Right atrium auricular region (tissue), 2 donors: ENCODE measurements at places on chromosomes 6 and 20. TPM values are rescaled to one million over a fixed set of nuclear protein-coding genes. Genes with fewer than 3 reads are reported as not detected.

- no peak for DNase-seq
- no peaks in the 10 kb centered on the region for H3K36me3 ChIP-seq
- no peak overlapping the region for H3K4me3 ChIP-seq
- H3K27me3 ChIP-seq, result no peaks in the 10 kb centered on the region
- no peaks in the 10 kb centered on the region for H3K4me1 ChIP-seq
Observed at GRCh38 chr6:123462152-123462551, 174.6 kb downstream of the TRDN start.

DNA sequence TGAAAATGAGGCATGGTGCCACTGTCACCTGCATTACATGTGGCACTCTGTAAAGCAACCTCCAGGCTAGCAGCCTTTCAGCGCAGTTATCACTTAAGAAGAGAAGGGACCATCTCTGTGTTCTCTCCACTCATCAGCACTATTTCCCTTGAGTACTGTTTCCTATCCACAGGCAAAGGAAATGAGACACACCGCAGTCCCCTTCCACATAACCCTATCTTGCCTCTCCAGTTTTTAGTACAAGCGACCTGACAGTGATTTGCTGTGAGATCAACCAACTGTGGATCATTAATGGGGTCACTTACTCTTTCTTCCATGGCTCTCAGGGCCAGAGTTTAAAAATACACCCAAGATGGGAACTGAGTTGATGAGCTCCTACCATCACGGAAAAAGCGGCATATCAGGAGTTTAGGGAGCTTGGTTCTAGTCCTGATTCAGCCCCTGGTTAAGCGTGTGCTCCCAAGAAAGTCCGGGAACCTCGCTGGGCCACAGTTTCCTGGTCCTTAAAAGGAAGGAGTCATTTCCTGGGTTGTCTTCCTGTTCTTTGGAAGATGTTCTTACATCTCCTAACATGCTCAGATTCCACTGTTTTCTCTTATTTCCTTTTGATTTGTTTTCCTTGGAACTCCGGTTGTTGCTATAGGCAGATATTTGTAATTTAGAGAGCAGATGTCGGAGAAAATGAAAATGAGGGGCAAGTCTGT, 27.3 kb downstream of the PRDM1 start:
- H3K27ac ChIP-seq, result no peak overlapping the region
- H3K27me3 ChIP-seq, result no peaks in the 10 kb centered on the region
- H3K4me3 ChIP-seq, result no peak overlapping the region
- no peaks in the 10 kb centered on the region for H3K4me1 ChIP-seq
- no peaks in the 10 kb centered on the region for H3K36me3 ChIP-seq

DNA sequence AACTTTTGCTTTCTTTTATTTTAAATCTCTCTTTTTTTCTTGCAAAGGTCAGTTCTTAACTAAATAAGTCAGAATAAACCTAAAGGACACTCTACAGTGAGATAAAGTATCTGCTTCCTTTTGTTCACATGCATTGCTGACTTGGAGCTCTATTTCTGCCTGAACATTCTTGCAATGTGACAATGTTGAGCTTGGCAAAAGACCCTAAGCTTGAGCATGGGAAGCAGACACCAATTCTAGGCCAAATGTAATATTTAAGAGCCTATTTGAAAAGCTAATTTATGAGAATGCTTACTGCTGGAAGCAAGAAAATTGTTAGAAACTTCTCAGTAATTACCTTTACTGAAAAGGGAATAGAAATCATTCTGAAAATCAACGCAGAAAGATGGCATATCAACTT, 556.2 kb downstream of the CBLN4 start:
- H3K27ac ChIP-seq, result no peak overlapping the region
- H3K36me3 ChIP-seq, result no peaks in the 10 kb centered on the region
- H3K4me3 ChIP-seq, result no peak overlapping the region
- no peak for DNase-seq
- no peaks in the 10 kb centered on the region for H3K27me3 ChIP-seq

DNA sequence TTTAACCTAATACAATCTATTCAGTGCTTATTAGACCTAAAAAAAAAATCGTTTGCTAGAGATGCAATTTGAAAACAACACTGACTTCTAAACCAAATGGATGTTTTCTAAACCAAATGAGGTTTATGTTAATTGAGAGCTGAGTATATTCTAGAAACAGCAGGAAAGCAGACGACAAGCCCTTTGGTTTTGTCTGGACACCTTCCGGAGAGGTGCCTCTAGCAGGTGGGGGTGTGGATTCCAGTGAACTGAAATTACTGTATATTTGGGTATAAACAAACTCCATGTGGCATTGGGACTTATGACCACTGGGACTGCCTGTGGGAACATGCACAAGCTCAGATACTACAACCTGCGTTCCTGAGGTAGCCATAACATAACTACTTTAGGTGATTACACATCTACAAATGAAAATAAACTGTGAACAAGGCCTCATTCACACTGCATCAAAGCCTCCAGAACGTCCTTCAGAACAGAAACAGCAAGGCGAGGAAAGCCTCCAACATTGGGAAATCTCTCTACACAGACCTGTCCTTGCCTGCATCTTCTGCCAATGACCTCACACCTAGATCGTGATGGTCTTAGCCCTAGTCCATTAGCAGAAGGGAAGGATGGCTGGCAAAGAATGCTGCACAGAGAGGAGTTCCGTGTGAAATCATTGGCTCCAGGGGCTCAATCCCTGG, 206.8 kb upstream of the FOXQ1 start:
- H3K4me1 ChIP-seq, result no peaks in the 10 kb centered on the region
- no peak overlapping the region for H3K4me3 ChIP-seq
- no peaks in the 10 kb centered on the region for H3K36me3 ChIP-seq

GRCh38 chr20:63980317-63980805, 571 bp upstream of the PRPF6 start:
- H3K4me3 ChIP-seq, result peak overlapping the region; percentile 80
- peaks cover 12% of the 10 kb centered on the region for H3K36me3 ChIP-seq
- peak overlapping the region; percentile 75 for H3K27ac ChIP-seq
- H3K4me1 ChIP-seq, result no peaks in the 10 kb centered on the region
- DNase-seq, result no peak
- no peaks in the 10 kb centered on the region for H3K27me3 ChIP-seq

DNA sequence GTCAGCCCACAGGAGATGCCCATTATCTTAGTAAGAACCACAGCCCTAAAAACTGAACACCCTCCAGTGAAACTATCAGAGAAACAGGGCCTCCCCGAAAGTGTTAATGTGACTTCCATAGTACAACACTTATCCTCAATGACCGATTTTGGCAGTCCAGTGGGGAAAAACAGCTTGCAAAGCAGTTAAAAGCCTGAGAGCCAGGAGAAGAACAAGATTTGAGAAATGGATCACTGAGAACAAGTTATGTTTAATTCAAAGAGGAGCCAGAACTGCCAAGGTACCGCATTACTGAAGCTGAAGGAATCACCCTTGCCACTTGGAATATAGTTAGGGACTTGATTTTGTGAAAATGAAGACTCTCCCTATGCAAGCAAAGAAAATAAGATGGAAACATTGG, 236.9 kb downstream of the QKI start:
- no peaks in the 10 kb centered on the region for H3K4me1 ChIP-seq
- no peak for DNase-seq
- H3K4me3 ChIP-seq, result no peak overlapping the region
- H3K27ac ChIP-seq, result no peak overlapping the region
- no peaks in the 10 kb centered on the region for H3K36me3 ChIP-seq

DNA sequence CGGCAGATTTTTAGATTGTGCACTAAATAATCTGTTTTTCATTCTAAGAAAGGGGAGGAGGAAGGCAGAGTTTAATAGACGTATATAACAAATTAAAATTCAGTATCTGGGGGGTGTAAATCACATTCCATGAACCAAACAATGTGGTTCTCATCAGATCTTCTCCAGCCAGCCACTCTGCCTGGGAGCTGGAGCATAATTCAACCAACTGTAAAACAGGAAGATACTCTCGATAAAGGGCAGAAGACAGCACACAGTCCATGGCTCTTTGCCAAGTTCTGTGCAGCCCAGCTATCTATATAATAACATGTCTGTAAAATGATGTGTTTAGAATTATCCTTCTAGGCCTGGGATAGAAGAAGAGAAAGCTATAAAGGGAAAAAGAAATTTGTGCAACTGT, 289.9 kb upstream of the ZFP64 start:
- no peak overlapping the region for H3K27ac ChIP-seq
- no peaks in the 10 kb centered on the region for H3K4me1 ChIP-seq
- no peaks in the 10 kb centered on the region for H3K36me3 ChIP-seq
- H3K27me3 ChIP-seq, result no peaks in the 10 kb centered on the region

DNA sequence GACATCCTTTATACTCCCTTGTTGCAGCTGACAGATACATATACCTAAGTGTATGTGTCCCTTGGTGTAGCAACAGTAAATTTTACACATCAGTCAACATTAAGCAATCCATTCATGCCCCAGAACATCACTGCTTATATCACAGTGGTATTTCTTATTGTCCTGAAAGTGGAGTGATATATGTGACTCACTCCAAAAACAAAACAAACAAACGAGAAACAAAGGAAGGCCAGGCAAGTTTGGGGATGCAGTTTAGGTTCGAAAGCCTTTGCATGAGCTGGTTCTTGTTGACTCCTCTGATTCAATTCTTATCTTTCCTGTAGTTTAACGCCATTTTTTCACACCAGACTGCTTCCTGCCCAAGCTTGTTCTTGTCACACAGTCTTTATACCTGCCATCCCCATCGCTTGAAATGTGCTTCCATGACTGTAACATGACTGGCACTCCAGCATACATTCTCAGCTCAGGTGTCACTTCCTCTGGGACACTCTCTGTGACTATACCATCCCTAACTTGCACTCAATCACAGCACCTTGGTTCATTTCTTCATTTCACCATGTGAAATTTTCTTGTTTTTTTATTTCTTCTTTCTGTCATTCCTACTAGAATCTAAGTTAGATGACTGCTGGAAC, 125.0 kb upstream of the TSHZ2 start:
- no peaks in the 10 kb centered on the region for H3K27me3 ChIP-seq
- no peak for DNase-seq
- H3K36me3 ChIP-seq, result no peaks in the 10 kb centered on the region

The AP5S1 gene
- 14.6 TPM for total RNA-seq

The RIMS4 gene
- 0.47 TPM for total RNA-seq

The SMIM13 gene
- total RNA-seq, result 9.0 TPM

DNA sequence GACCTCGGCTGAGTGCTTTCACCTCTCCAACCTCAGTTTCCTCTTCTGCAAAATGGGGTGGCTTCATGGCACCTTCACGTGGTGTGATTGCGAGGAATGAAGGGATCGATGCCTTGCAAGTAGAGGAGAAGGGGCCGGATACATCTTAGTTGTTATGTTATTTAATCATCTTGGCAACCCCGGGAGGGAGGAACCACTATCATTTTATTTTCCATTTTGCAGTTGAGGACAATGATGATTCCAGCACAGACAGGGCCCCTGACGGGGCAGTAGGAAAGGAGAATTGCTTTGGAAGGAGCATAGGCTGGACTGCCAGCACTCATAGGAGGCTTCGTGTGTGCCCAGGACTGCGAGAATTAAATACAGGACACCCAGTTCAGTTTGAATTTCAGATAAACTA, 2.5 kb upstream of the PMEPA1 start:
- no peaks in the 10 kb centered on the region for H3K36me3 ChIP-seq
- H3K4me3 ChIP-seq, result no peak overlapping the region
- no peaks in the 10 kb centered on the region for H3K27me3 ChIP-seq
- no peak for DNase-seq
- H3K4me1 ChIP-seq, result no peaks in the 10 kb centered on the region

DNA sequence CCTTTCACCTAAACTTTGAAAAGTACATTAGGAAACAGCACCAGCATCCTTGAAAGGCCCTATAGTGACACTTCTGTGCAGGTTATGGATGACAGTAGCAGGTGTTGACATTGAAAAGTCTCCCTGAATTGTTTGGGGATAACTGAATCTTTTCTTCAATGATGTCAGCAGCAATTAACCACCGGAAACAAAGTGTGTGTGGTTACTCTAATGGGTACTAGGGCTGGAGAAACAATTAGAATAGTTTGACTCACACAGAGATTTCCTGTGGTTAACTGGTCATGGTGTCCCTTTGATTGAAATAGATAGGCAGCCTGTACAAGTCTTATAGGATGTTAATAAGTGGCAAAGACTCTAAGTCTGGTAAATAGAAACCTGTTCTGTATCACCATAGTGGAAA, 189.1 kb downstream of the TBX18 start:
- no peaks in the 10 kb centered on the region for H3K27me3 ChIP-seq
- DNase-seq, result no peak
- H3K4me1 ChIP-seq, result no peaks in the 10 kb centered on the region
- H3K4me3 ChIP-seq, result no peak overlapping the region
- no peaks in the 10 kb centered on the region for H3K36me3 ChIP-seq

DNA sequence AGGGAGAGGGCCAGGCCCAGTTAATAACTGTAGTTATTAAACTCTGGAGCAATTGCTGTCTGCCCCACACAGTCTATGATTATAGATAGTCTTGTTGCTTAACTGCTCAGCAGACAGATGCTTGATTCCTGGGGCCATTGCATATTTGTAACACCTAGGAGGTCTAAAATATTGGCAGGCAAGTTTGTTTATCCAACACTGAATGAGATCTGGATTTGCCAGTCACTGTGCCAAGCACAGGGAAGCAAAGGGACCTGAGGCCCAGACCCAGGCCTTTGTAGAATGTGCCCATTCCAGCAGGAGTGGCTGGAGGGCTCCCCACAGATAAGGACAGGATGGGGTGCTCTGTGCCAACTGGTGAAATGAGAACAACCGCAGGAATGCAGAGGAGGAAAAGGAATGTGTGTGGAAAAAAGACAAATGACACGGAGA, 17.6 kb upstream of the ENTPD6 start:
- no peaks in the 10 kb centered on the region for H3K27me3 ChIP-seq
- no peaks in the 10 kb centered on the region for H3K36me3 ChIP-seq
- H3K4me3 ChIP-seq, result no peak overlapping the region
- H3K27ac ChIP-seq, result no peak overlapping the region

- no peaks in the 10 kb centered on the region for H3K4me1 ChIP-seq
- no peak for DNase-seq
- H3K27ac ChIP-seq, result no peak overlapping the region
- peaks cover 3% of the 10 kb centered on the region for H3K27me3 ChIP-seq
- no peaks in the 10 kb centered on the region for H3K36me3 ChIP-seq
- no peak overlapping the region for H3K4me3 ChIP-seq
Observed at GRCh38 chr20:51120868-51121267, 98.0 kb upstream of the KCNG1 start.

- no peak for DNase-seq
- H3K4me1 ChIP-seq, result no peaks in the 10 kb centered on the region
- no peaks in the 10 kb centered on the region for H3K27me3 ChIP-seq
- H3K27ac ChIP-seq, result no peak overlapping the region
- H3K4me3 ChIP-seq, result no peak overlapping the region
Observed at GRCh38 chr6:51753635-51754034, 333.8 kb downstream of the PKHD1 start.

- no peak overlapping the region for H3K27ac ChIP-seq
- H3K36me3 ChIP-seq, result no peaks in the 10 kb centered on the region
- DNase-seq, result no peak
Observed at GRCh38 chr6:12909833-12910232, 193.3 kb downstream of the PHACTR1 start.

The OR2H2 gene
- total RNA-seq, result not detected

The EPPIN gene
- total RNA-seq, result not detected

GRCh38 chr6:107823047-107823557, 1.0 kb downstream of the SCML4 start:
- no peak overlapping the region for H3K27ac ChIP-seq
- no peaks in the 10 kb centered on the region for H3K27me3 ChIP-seq
- no peak overlapping the region for H3K4me3 ChIP-seq
- H3K36me3 ChIP-seq, result no peaks in the 10 kb centered on the region
- no peaks in the 10 kb centered on the region for H3K4me1 ChIP-seq
- no peak for DNase-seq
